ENCODE measurements at places on chromosomes 5 and 9.

- no peak for DNase-seq
Observed at GRCh38 chr5:87829217-87829551, 416.5 kb upstream of the CCNH start.

- no peak for DNase-seq
Observed at GRCh38 chr5:57738301-57738700, 255.7 kb upstream of the ACTBL2 start.

GRCh38 chr9:137383081-137383783 lies 39.7 kb downstream of the EXD3 start:
- no peak for DNase-seq

GRCh38 chr9:92279302-92279701 lies 14.2 kb downstream of the IARS1 start:
- DNase-seq: no peak

GRCh38 chr5:126544087-126544740 lies 50.8 kb downstream of the ALDH7A1 start:
- DNase-seq: peak; percentile 41

DNA sequence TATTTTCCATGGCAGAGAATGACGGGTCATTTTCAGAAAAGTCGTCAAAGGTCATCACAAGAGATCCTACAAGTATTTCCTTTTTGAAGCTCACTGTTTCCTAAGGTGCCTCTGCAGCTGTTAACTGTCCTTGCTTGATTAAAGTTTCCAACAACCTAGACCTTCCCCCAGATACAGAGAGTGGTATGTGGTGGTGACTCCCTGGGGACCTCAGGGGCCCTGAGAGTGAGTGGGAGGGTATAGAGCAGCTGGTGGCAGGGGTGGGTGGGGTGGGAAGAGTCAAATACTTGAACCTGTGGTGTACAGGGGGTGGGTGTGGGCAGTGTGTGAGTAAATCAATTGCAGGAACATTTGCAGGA lies 1.6 kb upstream of the CD72 start:
- no peak for DNase-seq

Measured in CD4-positive, alpha-beta T cell treated with Interferon alpha-2 for 1 hour (primary cell).